ENCODE measurements at places on chromosomes 1 and 21. TPM values are rescaled to one million over a fixed set of nuclear protein-coding genes. Genes with fewer than 3 reads are reported as not detected.

DNA sequence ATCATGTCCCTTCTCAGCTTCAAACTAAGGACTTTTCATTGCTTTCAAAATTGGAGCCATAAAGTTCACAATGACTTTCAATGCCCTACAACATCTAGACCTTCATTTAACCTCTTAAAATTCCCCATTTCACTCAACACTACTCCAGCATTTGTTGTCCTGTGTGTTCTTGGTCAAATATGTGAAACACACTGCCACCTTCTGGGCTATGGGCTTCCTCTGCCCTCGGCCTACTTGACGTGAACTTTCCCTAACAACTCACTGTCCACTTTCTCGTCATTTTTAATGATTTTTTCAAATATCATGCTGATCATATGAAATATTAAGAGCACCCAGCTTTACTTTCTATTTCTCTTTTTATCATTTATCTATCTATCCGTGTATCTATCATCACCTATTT, 2018.4 kb downstream of the NCAM2 start:
- DNase-seq, result no peak

DNA sequence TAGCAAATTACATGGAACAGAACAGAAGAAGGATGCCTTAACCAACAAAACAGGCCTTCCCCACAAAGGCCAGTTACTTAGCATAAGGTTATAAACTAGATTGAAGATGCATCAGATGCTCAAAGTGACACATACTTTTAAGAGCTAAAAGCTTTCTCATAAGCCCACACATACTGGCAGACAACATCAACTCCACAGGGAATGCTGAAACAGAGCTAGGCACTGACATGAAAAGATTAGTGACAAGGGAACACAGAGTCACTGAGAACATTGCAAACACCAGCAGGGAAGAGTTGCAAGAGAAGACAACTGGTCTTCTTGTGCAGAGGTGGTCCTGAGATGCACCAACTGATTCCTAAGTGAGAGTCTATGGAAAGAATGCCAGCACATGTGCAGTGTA, 6.9 kb downstream of the TTC13 start:
- no peak for DNase-seq

GRCh38 chr1:56516539-56517252, 62.7 kb downstream of the PLPP3 start:
- no peak for DNase-seq

DNA sequence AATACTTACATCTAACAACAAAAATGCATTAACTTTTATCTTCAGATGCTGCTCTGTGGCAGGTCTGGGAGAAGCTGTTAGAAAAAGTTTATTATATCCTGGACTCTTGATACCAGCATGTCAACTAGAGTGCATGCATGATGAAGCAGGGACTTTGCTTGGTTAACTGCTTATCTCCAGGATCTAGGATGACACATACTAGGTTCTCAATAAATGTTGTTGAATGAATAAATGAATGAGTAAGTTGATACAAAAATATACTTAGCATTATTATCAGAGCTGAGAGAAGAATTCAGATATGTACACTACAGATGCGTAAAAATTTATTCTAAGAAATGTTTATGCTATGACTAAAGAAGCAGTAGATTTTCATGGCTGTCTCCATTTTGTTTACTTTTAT, 304.3 kb downstream of the LTN1 start:
- DNase-seq, result no peak

GRCh38 chr1:234578735-234579134, 31.2 kb downstream of the IRF2BP2 start:
- DNase-seq, result no peak

C2CD4D gene
- not detected for total RNA-seq

SPRR5 gene
- total RNA-seq, result not detected

AK5 gene
- 9.0 TPM for total RNA-seq

Measured in A172 (cell line).